ENCODE measurements at places on chromosomes 5 and 9. TPM values are rescaled to one million over a fixed set of nuclear protein-coding genes. Genes with fewer than 3 reads are reported as not detected.

The CSF1R gene
- 7.6 TPM for total RNA-seq

The CCDC180 gene
- total RNA-seq, result 1.6 TPM

DNA sequence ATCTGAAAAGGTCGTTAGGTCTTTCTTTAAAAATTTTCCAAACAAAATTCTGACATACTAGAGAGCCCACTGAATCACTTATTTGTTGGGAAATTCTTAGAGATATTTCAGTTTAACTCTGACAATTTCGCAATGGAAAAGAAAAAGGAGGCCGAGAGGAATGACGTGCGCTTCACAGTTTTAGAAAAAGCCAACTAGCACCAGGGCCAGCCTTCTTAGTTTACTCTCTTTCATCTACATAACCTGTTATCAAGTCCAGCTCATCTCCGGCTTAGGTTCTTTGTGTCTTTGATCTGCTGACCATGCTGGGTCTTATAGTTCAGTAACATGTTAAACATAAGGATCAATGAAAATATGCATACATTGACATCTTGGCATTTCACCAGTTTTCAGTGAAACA is 201.7 kb upstream of the TAS2R1 start:
- DNase-seq, result no peak
- H3K27me3 ChIP-seq, result no peaks in the 10 kb centered on the region
- no peak overlapping the region for H3K4me3 ChIP-seq
- no peak overlapping the region for H3K27ac ChIP-seq
- H3K36me3 ChIP-seq, result no peaks in the 10 kb centered on the region

The PCDHA9 gene
- total RNA-seq, result not detected

GRCh38 chr9:100575765-100576386 is 2.0 kb upstream of the CAVIN4 start:
- H3K27me3 ChIP-seq, result no peaks in the 10 kb centered on the region
- no peak overlapping the region for H3K27ac ChIP-seq
- no peaks in the 10 kb centered on the region for H3K4me1 ChIP-seq
- H3K4me3 ChIP-seq, result no peak overlapping the region
- no peaks in the 10 kb centered on the region for H3K36me3 ChIP-seq

- H3K27ac ChIP-seq, result no peak overlapping the region
- H3K4me1 ChIP-seq, result no peaks in the 10 kb centered on the region
- H3K4me3 ChIP-seq, result no peak overlapping the region
- no peaks in the 10 kb centered on the region for H3K36me3 ChIP-seq
These were observed 505.2 kb upstream of the RGMB start for GRCh38 chr5:98268162-98268860.

DNA sequence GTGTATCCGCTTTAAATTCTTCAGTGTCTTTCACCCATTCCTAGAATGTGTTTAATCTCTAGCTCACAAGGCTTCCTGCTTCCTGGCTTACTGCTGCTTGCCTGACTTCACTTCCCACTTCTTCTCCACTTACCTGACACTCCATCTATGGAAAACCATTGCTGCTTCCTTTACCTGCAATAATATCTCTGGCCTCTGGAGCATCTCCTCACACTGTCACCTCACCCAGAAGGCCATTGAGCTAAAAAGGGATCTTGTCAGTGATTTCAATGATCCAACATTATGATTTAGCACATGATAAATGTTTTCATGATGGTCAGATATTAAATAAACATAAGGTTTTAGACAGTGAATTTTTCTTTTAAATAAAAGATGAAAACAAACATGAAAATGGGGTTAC is 281.1 kb downstream of the MRPS30 start:
- H3K4me3 ChIP-seq, result no peak overlapping the region
- no peaks in the 10 kb centered on the region for H3K27me3 ChIP-seq
- H3K36me3 ChIP-seq, result no peaks in the 10 kb centered on the region
- no peaks in the 10 kb centered on the region for H3K4me1 ChIP-seq
- H3K27ac ChIP-seq, result no peak overlapping the region

The ANKRD34B gene
- total RNA-seq, result 0.05 TPM

The TEX48 gene
- not detected for total RNA-seq

DNA sequence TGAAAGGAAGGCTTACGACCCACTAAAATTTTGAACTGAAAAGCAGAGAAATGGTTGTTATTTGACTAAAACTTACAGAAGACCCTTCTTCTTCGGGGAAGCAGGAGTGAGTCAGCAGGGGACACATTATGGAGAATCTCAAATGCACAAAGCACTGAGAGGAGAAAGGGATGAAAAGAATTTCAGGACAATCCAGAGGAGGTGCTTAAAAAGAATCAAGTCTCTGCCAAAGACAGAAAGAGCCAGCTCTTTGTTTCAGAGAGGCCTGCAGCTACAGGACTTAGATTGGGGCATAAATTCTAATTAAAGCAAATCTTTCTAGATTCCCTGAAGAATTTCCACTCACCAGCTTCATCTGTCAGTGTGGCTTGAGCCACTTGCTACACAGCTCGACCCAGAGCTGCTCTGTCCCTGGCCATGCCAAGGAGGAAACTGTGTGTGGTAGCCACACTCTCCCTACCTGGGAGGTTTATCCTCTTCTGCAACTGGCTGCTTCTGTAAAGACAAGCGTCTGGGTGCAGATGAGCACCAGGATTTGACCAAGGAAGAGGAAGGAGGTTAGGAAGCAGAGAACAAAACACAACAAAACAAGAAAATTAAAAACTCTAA is 89.9 kb downstream of the SEMA5A start:
- H3K27me3 ChIP-seq, result no peaks in the 10 kb centered on the region
- H3K36me3 ChIP-seq, result no peaks in the 10 kb centered on the region
- H3K4me1 ChIP-seq, result no peaks in the 10 kb centered on the region
- no peak for DNase-seq
- H3K27ac ChIP-seq, result no peak overlapping the region
- H3K4me3 ChIP-seq, result no peak overlapping the region

The PPP3R2 gene
- total RNA-seq, result not detected

- DNase-seq, result no peak
- H3K4me3 ChIP-seq, result no peak overlapping the region
- no peaks in the 10 kb centered on the region for H3K36me3 ChIP-seq
- H3K4me1 ChIP-seq, result no peaks in the 10 kb centered on the region
- H3K27ac ChIP-seq, result no peak overlapping the region
- H3K27me3 ChIP-seq, result no peaks in the 10 kb centered on the region
These were observed 220.2 kb downstream of the ADAMTS6 start for GRCh38 chr5:65261499-65261898.

DNA sequence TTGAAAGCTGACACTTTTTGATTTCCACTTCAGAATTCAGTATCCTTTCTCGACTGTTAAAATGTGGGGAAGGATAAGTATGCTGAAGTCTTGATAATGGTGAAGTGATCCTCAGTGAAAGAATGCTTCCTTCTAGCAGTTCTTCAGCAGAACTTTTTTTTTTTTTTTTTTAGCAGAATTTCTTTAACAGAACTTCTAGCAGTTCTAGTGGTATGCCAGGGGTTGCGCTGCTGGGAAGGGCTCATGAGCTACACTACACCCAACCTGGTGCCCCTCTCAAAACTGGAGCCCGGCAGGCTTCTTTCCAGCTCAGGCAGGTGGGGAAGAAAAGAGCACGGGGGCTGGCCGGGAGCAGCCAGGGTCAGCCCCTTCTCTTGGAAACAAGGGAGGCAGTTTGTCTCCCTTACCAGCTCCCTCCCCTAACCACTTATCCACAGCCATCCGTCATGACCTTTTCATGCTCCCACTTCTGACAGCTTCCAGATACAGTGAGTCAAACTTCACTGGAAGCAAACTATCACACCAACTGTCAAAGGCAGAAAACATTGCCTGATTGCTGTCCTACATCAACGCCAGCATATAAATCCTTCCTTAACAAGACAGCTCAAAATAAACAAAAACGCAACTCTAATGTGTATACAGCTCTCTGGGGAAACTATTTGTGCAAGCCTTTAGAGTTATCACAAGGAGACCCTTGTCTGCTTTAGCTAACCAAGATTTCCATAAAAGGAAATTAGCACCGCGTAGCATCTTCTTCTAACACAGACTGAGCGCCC is 211.5 kb downstream of the GAPVD1 start:
- no peaks in the 10 kb centered on the region for H3K4me1 ChIP-seq
- H3K4me3 ChIP-seq, result no peak overlapping the region
- peaks cover 9% of the 10 kb centered on the region for H3K36me3 ChIP-seq
- no peaks in the 10 kb centered on the region for H3K27me3 ChIP-seq
- no peak for DNase-seq

DNA sequence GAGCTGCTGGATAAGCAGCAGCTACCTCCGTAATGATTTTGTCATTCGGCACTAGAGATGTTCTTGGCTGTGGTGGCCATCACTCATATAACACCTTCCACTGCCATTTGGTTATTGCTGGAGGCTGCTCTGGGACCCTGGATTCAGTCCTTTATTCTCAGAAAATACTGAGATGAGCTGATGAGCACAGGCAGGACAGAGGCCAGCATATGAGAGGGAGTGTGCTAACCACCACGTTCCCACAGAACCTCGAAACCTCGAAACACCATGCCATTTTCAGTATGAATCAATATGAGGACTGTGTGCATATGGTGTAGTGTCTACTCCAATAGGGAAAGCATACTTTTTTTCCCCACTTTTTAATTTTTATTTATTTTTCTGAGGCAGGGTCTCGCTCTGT is 56.6 kb downstream of the ADAM19 start:
- H3K27ac ChIP-seq, result no peak overlapping the region
- DNase-seq, result no peak
- peaks cover 3% of the 10 kb centered on the region for H3K36me3 ChIP-seq
- no peak overlapping the region for H3K4me3 ChIP-seq
- H3K4me1 ChIP-seq, result no peaks in the 10 kb centered on the region

DNA sequence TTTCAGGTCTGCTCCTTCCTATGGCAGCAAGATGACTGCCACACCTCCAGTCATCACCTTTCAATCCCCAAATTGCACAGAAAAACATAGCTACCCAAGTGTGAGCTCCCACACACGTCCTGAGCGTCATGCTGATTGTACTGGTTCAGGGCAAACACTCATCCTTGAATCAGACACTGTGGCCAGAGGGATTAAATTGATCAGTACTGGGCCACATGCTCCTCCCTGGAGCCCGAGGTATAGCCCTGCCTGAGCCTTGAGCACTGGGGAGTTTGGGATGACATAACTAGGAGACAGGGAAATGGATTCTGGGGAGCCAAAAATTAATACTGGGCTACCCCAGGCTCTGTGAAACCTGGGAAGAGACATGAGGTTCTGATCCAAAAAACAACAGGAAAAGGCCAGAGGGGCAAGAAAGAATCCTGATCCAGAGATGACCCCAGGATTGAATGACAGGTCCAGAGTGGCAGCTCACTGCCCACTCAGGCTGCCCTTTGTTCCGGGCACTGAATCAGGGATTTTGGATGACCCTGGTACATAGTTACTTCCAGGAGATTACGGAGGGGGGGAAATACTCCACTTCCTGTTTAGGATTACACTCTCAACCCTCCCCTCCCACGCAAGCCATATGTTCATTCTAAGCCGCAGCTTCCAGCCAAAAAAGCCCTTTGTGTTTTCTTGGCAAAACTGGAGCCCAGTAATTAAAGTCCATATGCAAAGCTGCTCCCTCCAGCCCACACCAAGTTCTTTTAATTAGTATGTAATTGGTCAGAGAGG is 141.6 kb upstream of the SPRY4 start:
- H3K27ac ChIP-seq, result no peak overlapping the region
- DNase-seq, result no peak
- no peaks in the 10 kb centered on the region for H3K27me3 ChIP-seq
- no peaks in the 10 kb centered on the region for H3K36me3 ChIP-seq
- no peak overlapping the region for H3K4me3 ChIP-seq

DNA sequence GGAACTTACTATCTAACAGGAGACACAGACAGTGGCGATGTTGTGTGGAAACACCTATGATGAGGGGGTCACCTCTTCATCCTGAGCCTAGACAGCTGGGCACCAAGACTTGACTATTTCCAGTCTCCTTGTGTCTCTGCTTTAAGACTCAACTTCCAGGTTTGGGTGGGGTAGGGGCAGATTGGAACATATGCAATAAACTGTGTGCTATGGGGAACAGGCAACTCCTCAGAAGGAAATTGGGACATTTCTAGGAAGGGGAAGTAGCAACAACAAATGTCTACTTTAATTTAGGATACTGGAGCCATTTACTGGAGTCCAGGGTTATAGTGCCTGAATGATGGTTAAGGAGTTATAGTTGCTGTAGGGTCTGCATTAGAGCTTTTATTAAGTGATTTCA is 57.3 kb downstream of the FGF18 start:
- H3K4me3 ChIP-seq, result no peak overlapping the region
- DNase-seq, result no peak
- H3K36me3 ChIP-seq, result no peaks in the 10 kb centered on the region
- H3K27ac ChIP-seq, result no peak overlapping the region
- H3K4me1 ChIP-seq, result no peaks in the 10 kb centered on the region
- no peaks in the 10 kb centered on the region for H3K27me3 ChIP-seq

DNA sequence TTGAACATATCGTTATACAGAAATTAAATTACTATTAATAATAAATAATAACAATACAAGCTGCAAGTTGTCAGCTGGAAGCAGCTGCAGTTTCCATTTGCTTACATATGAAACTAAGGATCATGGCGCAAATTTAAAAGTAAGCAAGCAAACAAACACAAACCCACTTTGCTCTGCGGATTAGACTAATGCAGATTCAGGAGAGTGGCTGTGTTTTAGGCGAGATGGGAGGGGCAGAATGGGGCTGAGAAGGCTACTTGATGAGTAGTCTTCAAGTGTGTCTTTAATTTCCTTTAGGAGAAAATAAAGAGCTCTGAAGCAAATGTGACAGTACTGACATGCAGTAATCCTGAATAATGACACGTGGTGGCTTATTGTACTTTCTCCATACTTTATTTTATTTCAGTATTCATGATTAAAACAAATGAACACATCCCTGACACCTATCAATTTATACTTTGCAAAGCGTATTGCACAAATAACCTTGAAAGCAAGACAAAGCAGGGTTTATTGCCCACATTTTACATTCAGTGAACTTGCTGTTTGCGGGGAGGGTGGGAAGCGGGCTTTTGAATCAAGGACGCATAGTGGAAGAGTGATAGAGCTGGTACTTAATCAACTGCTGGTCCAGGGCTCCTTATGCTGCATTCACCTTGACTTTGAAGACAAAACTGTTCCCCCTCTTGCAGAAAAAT is 221.4 kb upstream of the TRIM32 start:
- no peak overlapping the region for H3K4me3 ChIP-seq
- H3K27ac ChIP-seq, result no peak overlapping the region
- no peaks in the 10 kb centered on the region for H3K27me3 ChIP-seq

GRCh38 chr5:34038390-34038789 is 4.6 kb downstream of the C1QTNF3 start:
- peaks cover 11% of the 10 kb centered on the region for H3K36me3 ChIP-seq
- peaks cover 7% of the 10 kb centered on the region for H3K4me1 ChIP-seq
- no peak overlapping the region for H3K27ac ChIP-seq
- no peaks in the 10 kb centered on the region for H3K27me3 ChIP-seq
- no peak overlapping the region for H3K4me3 ChIP-seq

DNA sequence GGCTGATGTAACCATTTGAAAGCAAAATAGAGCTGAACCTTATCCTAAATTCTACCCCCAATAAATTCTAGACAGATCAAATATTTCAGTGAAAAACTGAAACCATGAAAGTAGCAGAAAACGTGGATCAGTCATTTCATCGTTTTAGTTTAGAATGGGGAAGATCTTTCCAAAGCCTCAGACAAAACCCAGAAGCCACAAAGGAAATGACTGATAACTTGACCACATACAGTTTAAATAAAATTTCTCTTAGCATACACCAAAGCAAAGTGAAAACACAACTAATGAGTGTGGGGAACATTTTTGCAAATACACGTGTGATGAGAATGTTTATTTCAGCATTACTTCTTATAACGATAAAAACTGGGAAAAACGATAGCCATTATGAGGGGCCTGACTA is 284.8 kb downstream of the ADGRV1 start:
- no peaks in the 10 kb centered on the region for H3K4me1 ChIP-seq
- H3K36me3 ChIP-seq, result no peaks in the 10 kb centered on the region
- no peak for DNase-seq
- H3K4me3 ChIP-seq, result no peak overlapping the region
- no peaks in the 10 kb centered on the region for H3K27me3 ChIP-seq
- no peak overlapping the region for H3K27ac ChIP-seq

GRCh38 chr9:78397454-78397853 is 100.5 kb downstream of the PSAT1 start:
- no peaks in the 10 kb centered on the region for H3K27me3 ChIP-seq
- H3K27ac ChIP-seq, result no peak overlapping the region
- H3K36me3 ChIP-seq, result no peaks in the 10 kb centered on the region
- H3K4me1 ChIP-seq, result no peaks in the 10 kb centered on the region
- no peak overlapping the region for H3K4me3 ChIP-seq
